ENCODE measurements at places on chromosomes 12 and 14.

- no peak for DNase-seq
Observed at GRCh38 chr14:104863923-104864266, 1.2 kb upstream of the CEP170B start.

- DNase-seq = no peak
Observed at GRCh38 chr14:86055512-86056075, 525.6 kb downstream of the FLRT2 start.

- no peak for DNase-seq
Observed at GRCh38 chr14:50070230-50070629, 46.1 kb downstream of the VCPKMT start.

DNA sequence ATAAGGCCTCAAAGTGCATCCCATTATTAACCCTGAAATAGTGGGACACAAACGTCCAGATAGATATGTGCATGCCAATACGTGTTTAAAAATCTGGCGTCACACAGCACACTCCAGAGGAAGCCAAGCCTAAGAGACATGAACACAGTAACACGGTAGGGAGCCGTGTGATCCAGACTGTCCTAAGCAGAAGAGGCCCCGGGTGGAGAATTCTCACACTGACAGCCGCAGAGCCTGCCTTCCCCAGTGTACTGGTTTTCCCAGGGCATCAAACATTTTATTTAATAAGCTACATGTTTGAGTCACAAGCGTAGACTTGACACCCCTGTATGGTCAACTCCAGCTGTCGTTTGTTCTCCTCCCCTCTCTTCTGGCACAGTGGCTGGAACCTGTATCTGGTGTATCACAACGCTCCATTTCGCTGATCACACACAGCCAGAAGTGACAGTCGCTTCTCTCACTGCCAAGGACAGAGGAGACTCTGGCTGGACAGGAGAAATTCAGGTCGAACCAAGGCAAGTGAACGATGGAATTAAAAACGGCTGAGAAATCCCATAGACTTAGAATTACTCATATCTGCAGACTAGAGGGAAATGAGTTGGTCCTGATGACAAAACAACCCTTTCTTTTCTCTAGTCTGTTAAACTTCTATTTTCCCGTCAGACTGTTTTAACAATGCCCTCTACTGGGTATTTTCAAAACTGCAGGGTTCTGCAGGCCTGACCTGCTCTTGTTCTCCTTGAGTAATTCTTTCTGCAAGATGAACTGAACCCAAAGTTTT, 359.9 kb downstream of the RGS6 start:
- DNase-seq = no peak

DNA sequence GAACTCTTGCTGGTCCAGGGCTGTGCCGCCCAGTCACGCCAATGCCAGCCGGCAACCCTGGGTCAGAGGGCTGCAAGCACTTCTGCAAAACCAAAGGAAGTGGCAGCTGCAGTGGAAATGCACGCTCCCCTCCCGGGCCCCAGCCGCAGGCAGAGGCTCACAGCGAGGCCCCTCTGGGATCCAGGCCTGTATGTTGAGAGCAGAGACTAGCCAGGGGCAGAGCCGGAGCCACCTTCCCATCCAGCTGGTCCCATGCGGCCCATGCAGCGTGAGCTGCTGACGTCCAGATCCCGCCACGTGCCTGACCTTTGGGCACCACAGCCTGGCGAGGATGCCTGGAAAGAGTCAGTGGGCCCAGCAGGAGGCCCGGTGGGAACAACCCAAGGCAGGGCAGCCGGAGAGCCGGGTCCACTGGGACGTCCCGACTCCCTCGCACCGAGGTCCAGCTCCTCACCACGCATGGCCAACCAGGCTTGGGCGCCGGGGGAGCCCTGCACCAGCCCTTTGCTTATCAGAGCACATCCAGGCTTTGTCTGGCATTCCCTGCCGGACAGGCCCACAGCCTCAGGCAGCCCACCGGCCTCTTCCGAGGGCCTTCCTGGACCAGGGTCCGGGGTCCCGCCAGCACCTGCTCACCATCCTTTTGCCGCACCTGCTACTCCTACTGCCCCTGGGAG, 4.3 kb downstream of the GPR132 start:
- DNase-seq = peak; percentile 30

- DNase-seq = no peak
Observed at GRCh38 chr14:54686219-54686870, 119.4 kb downstream of the SAMD4A start.

DNA sequence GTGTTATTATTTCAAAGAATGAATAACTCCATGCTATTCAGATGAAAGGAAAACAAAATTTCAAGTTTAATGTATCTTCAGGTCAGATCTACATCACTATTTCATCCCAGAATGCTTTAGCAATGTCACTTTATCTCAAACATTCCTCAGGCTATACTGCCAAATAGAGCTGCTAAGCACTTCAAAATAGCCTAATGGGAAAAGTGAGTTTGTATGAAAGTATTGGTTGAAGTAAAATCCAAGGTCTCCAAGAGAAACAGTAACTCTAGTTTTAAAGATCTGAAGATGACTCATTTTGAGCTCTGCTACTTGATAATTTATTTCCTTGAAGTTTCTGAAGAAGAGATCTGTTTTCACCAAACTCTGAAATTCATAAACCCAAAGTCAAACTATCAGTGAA, 466.2 kb upstream of the FOXG1 start:
- no peak for DNase-seq

DNA sequence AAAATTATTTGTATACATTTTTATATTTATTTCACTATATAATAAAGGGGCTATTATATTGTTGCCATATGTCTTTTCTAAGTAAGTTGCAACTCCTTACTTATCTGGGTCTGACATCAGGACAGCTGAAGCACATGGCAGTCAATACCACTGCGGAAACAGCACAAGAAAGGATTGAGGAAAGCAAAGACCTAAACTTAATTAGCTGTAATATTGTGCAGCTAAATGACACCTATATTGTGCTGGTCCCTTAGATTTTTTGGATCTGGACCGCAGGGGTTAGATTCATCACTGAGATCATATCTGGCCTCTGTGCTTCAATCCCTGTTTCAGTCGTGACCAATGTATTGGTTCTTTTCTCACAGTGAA, 359.6 kb upstream of the DIO2 start:
- no peak for DNase-seq

GRCh38 chr12:103858953-103859601, 18.0 kb upstream of the NT5DC3 start:
- no peak for DNase-seq

DNA sequence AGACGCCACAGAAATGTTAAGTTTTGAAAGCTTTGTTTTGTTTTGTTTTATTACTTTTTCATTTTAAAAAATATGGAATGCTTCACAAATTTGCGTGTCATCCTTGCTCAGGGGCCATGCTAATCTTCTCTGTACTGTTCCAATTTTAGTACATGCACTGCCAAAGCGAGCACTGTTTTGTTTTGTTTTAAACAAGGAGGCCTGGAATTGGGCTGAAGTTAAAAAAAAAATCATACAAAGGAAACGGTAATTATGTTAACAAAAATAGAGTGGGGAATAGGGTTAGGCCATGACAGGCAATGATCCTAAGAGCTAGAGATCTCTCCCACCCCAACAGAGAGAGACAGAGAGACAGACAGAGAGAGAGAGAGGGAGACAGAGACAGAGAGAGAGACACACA, 57.0 kb downstream of the ZFP36L1 start:
- DNase-seq = no peak

- no peak for DNase-seq
Observed at GRCh38 chr12:4036671-4037271, 163.6 kb upstream of the PARP11 start.

- no peak for DNase-seq
Observed at GRCh38 chr12:6551063-6551461, 4.8 kb downstream of the IFFO1 start.

GRCh38 chr12:13223179-13223804, 26.8 kb downstream of the EMP1 start:
- no peak for DNase-seq

- DNase-seq = no peak
Observed at GRCh38 chr14:67650151-67650550, 24.3 kb downstream of the VTI1B start.

DNA sequence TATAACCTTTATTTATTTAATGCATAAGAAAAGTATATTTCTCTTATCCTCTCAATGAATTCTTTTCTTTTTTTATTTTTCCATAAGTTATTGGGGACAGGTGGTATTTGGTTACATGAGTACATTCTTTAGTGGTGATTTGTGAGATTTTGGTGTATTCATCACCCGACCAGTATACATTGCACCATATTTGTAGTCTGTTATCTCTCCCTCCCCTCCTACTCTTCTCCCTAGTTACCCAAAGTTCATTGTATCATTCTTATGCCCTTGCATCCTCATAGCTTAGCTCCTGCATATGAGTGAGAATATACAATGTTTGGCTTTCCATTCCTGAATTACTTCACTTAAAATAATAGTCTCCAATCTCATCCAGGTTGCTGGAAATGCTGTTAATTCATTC, 1900.0 kb upstream of the SEL1L start:
- no peak for DNase-seq

DNA sequence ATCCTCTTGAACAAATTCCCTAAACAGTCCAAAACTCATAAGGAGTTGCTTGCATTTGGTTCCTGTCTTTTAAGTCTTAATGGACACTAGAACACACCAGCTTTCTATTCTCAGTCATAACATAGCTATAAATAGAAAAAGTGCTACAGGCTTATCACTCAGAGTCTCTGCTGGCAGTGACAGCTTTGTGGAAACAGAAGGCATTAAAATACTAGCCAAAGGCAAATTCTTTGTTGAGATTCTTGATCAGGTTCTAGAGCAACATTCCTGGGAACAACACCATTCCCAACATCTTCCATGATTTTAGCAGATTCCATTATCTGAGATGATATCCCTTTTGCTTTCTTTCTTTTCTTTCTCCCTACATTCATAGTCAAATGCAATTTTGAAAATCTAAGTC, 207.7 kb upstream of the PLEKHG7 start:
- DNase-seq = no peak

- DNase-seq = peak; percentile 78
Observed at GRCh38 chr12:1122786-1123185, 131.8 kb downstream of the ERC1 start.

GRCh38 chr12:51247523-51248206, 9.0 kb downstream of the DAZAP2 start:
- DNase-seq = no peak

- DNase-seq = no peak
Observed at GRCh38 chr14:30077946-30078345, 150.3 kb upstream of the PRKD1 start.

- DNase-seq = no peak
Observed at GRCh38 chr14:35220920-35221319, 71.3 kb upstream of the PSMA6 start.

- DNase-seq = no peak
Observed at GRCh38 chr12:108575199-108575912, 13.0 kb downstream of the ISCU start.

DNA sequence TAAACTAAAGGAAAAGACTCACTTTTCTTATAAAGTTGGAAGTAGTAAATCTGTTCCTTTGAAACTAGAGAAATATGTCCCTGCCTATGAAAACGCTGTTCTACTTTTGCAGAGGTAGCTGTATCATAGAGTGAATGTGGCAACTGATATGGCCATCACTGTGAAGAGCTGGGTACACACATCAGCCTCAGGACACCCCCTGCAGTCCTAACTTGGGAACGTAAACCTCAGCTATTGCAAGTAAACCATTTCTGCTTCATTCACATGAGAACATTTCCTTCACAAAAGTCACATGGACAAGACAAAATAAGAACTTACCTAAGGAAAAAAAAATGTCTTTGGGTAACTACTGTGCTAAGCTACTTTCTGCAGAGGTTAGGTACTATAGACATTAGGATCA, 233.3 kb upstream of the PPFIA2 start:
- no peak for DNase-seq

GRCh38 chr12:79886917-79887519, 47.9 kb downstream of the PPP1R12A start:
- DNase-seq = no peak

DNA sequence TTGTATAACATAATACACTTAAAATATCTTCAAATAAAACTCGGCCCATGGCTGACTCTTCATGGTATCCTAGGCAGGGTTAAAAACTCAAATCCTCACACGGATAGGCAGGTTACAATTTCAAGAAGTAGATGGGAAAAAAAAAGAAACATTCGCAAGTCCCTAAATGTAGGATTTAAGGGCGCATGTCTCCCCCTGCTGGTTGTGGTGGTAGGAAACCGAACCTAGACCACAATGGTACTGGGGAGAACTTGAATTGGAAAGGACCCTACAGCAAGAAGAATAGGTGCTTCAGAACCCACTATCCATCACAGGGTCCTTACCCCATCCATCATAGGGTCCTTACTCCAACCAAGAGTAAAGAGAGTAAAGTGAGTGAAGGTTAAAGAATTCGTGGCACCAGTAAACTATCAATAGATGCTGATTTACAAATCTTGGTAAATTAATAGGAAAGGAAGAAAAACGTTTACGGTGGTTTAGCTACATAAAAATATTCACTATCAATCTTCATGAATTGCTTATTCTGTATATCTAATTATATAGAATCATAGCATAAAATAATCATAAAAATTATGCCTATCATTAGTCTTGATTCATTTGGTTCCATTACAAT, 3.3 kb upstream of the CIPC start:
- DNase-seq = peak; percentile 13

DNA sequence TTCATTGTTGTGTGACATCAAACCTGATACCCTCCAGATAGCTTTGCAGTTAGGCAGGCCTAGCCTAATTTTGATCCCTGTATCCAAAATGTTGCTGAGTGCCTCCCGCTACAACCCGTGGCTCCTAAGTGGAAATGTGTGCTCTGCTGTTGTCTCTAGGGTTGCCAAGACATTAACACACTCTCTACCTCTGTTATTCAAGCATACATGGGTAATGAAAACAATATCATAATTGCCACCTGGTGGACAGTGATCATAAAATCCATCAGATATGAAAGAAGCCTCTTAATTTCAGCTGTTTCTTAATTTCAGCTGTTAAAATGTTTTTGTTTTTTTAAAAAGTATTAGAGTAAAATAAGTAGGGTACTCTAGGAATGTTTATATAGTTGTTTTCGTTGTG, 93.5 kb downstream of the PLEKHA5 start:
- DNase-seq = no peak

- DNase-seq = no peak
Observed at GRCh38 chr12:16323010-16323409, 24.4 kb upstream of the MGST1 start.

DNA sequence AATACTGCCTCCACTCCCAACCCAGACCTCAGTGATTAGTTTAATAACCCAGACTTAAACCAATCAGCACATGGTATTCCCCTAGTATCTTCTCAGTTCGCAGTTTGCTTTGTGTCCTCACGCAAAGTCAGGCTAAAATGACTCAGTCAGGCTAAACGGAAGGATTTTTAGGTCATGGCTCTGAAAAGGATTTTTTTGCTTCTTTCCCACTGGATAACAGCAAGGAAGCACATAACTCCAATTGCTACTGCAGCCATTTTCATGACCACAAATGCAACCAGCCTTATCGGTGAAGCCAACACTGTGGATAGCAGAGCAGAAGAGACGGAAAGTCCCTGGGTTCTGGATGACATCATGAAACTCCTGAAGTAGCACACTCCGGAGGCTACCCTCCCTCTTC, 67.7 kb downstream of the ZC3H14 start:
- DNase-seq = no peak

DNA sequence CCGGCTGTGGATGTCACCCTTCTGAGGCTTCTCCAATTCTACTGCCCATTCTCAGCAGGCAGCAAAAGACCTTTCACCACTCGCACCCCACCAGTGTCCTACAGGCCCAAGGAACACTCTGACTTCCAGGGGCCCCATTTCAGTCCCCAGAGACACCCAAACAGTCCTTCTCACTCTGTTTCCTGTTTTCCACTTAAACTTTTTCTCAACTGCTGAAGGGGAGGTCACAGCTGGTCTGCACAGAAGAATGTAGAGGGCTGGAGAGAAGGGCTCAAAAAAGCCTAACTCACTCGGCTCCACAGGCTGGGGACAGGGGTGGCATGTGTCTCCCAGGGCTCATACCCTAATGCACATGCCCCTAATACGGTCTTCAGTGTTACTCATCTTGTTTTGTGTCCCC, 4.2 kb upstream of the DTX1 start:
- DNase-seq = no peak
